ENCODE measurements at places on chromosomes 6 and 20.

DNA sequence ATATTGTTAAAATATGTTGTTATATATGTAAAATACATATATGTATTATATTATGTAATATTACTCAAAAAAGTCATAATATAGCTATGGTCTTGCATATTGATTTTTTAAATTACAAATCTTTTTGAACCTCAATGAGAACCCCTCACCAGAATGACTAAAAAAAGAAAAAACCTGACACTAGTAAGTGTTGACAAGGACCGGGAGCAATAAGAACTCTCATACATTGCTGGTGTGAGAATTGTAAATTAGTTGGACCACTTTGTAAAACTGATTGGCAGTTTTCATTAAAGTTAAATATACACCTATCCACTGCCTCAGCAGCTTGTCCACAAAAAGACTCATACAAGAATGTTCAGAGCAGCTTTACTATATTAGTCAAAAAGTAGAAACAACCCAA is 280.0 kb downstream of the BMP7 start:
- no peak for DNase-seq

DNA sequence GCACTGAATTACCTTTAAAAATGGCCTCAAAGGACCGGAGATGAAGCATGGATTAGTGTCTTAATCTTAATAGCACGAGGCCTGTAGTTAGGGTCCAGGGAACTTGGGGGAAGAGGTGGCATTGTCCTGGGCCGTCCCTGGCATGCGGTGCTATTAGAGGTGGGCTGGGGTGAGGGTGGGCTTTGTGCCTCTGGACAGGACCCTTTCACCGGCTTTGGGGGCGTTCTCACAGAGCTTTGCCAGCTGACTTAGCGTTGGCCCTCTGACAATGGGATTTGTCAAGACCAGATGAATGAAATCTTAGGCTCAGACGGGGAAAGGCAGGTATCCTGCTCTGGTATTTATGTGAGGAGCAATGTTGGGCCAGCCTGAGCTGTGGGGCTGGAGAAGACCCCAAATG is 59.6 kb downstream of the ERMARD start:
- DNase-seq: no peak

- no peak for DNase-seq
Measured at GRCh38 chr6:5190507-5190906, 70.2 kb downstream of the LYRM4 start.

DNA sequence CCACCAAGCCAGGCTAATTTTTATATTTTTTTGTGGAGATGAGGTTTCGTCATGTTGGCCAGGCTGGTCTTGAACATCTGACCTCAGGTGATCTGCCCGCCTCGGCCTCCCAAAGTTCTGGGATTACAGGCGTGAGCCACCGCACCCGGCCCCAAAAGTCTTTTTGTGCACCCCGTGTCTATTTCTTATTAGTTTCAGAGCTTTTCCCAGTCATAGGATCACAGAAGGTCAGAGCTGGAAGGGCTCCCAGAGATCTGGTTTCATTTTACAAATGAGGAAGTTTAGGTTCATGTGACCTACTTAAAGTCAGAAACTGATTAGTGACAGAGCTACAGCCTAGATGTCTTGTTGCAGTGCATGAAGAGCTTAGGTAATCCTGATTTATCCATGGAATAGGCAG is 1.6 kb upstream of the OGFRL1 start:
- no peak for DNase-seq

GRCh38 chr6:13431059-13431656 is 56.2 kb downstream of the GFOD1 start:
- DNase-seq: no peak

- no peak for DNase-seq
Measured at GRCh38 chr6:87944541-87944954, 103.1 kb upstream of the SPACA1 start.
